ENCODE measurements at places on chromosomes 16 and 17.

DNA sequence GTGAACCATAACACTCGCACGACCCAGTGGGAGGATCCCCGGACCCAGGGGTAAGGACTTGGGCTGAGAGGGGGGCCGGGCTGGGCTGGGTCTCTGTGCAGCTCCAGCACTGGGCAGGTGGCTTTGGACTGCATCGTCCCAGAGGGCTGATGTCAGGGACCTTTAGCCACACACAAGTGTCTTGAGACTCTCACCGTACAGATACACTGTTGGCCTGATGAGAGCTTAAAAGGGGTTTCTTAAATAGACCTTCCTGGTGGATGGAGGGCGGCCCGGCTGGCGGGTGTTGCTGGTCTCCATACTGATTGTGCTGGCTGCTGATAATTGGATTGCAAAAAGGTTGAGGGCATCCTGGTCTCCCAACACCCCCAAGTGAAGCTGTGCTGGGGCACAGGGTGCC lies 21.7 kb upstream of the CLEC18A start:
- H3K27me3 ChIP-seq = no peaks in the 10 kb centered on the region
- no peak for DNase-seq
- no peak overlapping the region for H3K27ac ChIP-seq
- H3K36me3 ChIP-seq = no peaks in the 10 kb centered on the region

DNA sequence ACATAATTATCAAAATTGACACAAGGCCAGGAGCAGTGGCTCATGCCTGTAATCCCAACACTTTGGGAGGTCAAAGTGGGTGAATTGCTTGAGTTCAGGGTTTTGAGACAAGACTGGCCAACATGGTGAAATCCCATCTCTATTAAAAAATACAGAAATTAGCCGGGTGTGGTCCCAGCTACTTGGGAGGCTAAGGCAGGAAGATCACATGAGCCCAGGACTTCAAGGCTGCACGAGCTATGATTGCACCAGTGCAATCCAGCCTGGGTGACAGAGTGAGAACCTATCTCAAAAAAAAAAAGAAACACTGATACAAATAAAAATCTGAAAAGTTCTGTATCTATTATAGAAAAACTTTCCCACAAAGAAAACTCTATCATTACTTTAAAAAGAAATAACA lies 15.5 kb downstream of the MYH10 start:
- no peaks in the 10 kb centered on the region for H3K27me3 ChIP-seq
- no peaks in the 10 kb centered on the region for H3K36me3 ChIP-seq
- H3K4me3 ChIP-seq = no peak overlapping the region
- DNase-seq = no peak
- no peaks in the 10 kb centered on the region for H3K4me1 ChIP-seq

- no peak overlapping the region for H3K27ac ChIP-seq
- H3K36me3 ChIP-seq = no peaks in the 10 kb centered on the region
- DNase-seq = no peak
- H3K27me3 ChIP-seq = no peaks in the 10 kb centered on the region
Observed at GRCh38 chr17:83174362-83175118, 95.1 kb downstream of the METRNL start.

GRCh38 chr16:80569440-80570105 lies 28.8 kb downstream of the DYNLRB2 start:
- H3K27me3 ChIP-seq = no peaks in the 10 kb centered on the region
- no peaks in the 10 kb centered on the region for H3K36me3 ChIP-seq

- H3K4me3 ChIP-seq = no peak overlapping the region
- no peaks in the 10 kb centered on the region for H3K36me3 ChIP-seq
- peak; percentile 46 for DNase-seq
- H3K27me3 ChIP-seq = no peaks in the 10 kb centered on the region
Observed at GRCh38 chr17:65312718-65313377, 175.7 kb downstream of the RGS9 start.

Data from mesendoderm (in vitro differentiated cells).